ENCODE measurements at places on chromosomes 5 and 9.
A peak's percentile ranks its signal among the peaks of the same experiment; 100 is the strongest.

GRCh38 chr9:16321461-16322119 lies 548.9 kb downstream of the BNC2 start:
- peak; percentile 15 for DNase-seq

DNA sequence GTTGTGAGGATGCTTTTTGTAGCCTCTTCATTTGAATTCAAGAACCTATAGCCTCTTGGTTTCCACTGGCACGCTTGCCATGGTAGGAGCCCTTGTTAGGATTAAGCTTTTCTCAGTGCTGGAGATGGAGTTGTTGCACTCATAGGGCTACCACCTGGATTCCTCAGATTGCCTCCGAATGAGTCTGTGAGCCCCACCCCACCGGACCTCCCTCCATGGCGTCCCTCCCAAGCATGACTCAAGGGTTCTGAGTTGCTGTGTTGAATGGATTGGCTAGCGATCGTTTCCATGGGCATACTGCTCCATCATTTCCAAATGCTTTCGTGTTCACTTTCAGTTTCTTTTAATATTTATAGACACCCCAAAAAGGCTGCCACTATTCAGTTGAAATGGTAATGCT lies 69.9 kb downstream of the DAPK1 start:
- no peak for DNase-seq

DNA sequence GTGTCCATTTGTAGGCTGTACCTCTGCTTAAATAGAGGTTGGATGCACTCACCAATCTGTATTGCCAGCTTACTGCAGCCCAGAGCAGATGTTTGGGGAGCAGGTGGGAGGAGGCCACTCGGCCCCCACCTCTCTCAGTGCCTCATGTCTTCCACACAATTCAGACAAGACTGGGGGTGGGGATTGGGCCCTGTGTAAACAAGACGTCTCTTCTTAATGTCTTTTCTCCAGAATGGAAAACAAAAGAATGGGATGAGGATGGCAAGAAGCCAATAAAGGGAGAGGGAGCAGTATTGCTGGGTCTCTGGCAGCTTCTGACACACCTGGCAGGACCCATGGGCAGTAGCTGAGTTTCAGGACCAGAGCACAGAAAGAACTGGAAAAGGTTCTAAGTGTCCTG lies 64.9 kb downstream of the SIL1 start:
- DNase-seq: no peak

DNA sequence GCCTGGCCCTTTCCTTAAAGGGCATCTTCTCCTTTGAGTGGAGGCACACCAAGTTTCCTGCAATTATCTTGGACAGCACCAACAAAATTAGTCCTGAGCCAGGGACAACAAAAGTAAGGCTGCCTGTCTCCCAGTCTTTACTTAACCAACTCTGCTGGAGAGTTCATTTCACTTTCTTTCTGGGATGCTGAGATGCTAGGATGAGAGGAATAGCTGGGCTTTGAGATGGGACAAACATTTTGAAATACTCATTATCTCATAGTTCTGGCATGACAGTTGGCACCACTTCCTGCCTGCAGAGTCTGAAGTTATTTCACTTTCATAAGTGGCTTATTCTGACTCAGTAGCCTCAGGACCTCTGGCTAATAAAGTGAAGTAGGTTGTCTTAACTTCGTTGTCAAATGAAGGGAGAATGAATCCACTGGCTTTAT lies 157.0 kb downstream of the C9orf152 start:
- no peak for DNase-seq

- no peak for DNase-seq
These were observed 28.9 kb downstream of the SNX24 start for GRCh38 chr5:122874179-122874875.

DNA sequence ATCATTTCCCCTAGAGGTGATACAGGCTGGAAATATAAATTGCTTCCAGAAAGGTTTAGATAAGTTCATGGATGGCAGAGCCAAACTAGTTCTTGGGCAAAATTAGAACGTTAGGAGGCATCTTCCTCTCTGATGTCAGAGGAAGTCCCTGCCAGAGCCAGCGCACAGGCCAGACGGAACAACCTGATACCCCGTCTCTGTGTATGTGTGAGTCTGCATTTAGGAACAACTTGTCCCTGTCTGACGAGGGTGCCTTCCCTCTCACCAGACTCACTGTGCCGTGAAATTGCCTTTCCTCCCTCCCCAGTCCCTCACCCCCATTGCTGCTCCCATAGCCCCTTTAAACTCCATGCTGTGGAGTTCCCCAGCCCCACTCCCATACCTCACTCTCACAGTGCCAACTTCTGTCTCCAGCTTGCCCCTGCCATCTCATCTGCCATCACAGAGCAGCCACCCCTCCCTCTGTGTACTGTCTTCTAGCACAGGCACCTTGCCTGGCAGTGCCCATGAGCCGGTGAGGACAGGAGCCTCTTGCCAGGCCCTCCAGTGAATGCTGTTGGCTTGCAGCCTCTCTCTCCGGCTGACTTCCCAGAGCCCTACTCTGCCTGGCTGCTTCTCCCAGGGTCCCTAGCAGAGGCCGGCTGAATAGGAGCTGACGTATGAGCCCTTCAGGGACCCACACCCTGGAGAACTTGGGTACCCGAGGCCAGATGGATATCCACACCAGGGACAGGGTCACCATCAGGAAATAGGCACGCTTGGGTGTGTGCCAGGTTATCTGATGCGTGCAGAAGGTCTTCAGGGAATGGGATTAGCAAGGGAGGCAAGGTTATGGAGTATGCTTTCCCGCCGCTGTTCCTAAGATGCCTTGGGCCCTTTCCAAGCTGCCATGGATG lies 26.7 kb downstream of the UNC5A start:
- DNase-seq: no peak

- DNase-seq: no peak
These were observed 27.6 kb downstream of the IL7R start for GRCh38 chr5:35884191-35884769.

- no peak for DNase-seq
These were observed at the start of gene HMCN2 for GRCh38 chr9:130265431-130266235. HMCN2 (plus strand) TSS chr9:130265760; CDS start chr9:130265879, 119 bp downstream.

- DNase-seq: no peak
These were observed 71.4 kb upstream of the ATP10B start for GRCh38 chr5:160923411-160923810.

- DNase-seq: no peak
These were observed 82.3 kb downstream of the SECISBP2 start for GRCh38 chr9:89400403-89401116.

DNA sequence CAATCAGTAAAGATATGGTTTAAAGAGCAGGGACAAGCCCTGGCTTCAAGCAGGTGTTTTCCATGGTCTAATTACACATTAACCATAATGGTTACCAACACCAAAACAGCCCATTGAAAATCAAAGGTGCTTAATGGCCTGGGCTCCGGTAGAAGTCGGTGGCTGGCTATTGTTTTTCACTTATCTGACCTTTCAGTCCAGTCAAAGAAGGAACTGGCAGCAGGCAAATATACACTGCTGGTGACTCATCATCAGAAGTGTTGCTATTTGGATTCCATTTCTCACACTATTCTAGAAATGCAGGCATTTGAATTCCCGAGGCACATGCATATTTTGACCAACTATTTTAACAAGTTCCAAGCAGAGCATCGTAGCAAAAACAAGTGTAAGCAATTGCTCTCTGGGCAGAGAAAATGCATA lies 26.3 kb upstream of the GABRP start:
- no peak for DNase-seq

- no peak for DNase-seq
These were observed 847 bp upstream of the GABRB2 start for GRCh38 chr5:161547406-161547737.

GRCh38 chr5:88746438-88746882 lies 136.5 kb downstream of the MEF2C start:
- no peak for DNase-seq

DNA sequence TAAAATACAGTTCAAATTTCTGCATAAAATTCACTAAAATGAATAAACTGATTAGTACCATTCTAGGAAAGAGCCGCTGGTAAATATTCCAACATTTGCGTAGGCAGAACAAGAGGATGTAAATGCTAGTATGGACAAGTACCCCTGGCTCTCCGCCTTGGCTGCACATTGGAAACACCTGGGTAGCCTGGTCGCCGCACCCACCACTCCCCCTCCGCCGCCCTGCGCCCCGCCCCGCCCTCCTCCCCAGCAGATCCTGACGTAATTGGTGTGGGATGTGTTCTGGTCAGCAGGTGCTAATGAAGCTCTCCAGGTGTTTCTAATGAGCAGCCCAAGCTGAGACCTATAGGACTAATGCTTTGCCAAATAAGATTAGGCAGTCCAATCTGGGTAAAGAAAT lies 225.7 kb downstream of the FRMD3 start:
- no peak for DNase-seq

- DNase-seq: no peak
These were observed 80.4 kb downstream of the LIX1 start for GRCh38 chr5:97062046-97062445.

DNA sequence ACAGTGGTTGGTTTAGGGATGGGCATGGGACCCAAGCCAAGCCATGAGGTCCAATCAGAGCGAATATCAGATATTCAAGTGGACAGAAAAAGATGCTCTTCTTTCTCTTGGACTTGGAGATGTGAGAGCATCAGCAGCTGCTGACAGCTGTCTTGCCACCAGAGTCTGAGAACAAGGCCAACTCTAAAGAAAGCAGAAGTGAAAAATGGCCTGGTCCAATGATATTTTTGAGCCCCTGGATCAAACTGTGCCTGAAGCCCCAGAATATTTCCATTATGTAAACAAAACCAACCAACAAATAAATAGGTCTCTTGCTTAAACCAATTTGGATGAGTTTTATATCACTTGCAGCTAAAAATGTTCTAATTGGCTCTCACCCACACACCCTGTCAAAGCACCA lies 30.7 kb upstream of the JADE2 start:
- no peak for DNase-seq

DNA sequence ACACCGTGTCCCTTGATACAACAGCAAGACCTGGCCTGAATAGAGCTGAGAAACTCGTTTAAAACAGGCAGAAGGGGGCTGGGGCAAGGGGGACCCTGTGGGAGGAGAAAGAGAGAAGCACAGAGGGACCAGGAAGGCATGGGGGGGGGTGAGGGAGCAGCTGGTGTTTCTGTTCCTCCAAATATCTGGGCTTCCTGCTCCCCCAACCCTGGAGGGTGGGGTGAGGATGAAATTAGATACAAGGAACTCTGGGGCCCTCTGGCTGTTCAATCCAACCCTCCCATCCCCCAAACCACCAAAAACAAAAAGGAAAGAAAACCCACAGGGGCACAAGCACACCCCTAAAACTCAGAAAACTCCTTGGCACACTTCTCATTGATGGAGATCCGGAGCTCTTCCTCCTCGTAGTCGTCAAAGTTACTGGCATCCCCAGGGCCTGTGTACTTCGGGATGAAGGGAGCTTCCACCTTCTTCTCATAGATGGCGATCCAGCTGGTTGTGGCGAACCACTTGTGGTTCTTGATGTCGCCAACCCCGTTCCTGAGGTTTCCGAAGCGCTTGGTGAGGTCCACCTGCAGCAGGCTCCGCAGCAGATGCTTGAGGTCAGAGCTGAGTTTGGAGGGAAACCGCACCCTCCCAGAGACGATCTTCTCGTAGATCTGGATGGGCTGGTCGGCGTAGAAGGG lies 1.1 kb downstream of the PRKACG start:
- no peak for DNase-seq

DNA sequence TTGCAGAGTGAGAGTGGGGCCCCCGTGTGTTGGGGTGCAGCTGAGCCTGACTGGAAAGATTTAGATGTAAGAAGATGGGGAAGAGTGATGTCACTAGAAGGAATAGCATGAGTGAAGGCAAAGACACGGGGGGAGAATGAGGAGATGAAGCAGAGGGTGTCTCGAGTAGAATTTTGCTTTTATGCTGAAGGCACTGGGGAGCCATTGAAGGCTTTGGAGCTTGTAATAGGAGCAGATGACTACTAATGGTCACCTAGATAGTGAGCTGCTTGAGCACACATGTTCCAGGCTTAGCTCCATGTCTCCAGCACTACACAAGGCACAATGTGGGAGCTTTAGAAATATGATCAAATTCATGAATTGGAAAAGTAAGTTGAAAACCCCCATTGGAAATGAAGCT lies 32.1 kb downstream of the COL15A1 start:
- no peak for DNase-seq

- DNase-seq: no peak
These were observed 25.3 kb downstream of the IRX2 start for GRCh38 chr5:2725980-2726765.

DNA sequence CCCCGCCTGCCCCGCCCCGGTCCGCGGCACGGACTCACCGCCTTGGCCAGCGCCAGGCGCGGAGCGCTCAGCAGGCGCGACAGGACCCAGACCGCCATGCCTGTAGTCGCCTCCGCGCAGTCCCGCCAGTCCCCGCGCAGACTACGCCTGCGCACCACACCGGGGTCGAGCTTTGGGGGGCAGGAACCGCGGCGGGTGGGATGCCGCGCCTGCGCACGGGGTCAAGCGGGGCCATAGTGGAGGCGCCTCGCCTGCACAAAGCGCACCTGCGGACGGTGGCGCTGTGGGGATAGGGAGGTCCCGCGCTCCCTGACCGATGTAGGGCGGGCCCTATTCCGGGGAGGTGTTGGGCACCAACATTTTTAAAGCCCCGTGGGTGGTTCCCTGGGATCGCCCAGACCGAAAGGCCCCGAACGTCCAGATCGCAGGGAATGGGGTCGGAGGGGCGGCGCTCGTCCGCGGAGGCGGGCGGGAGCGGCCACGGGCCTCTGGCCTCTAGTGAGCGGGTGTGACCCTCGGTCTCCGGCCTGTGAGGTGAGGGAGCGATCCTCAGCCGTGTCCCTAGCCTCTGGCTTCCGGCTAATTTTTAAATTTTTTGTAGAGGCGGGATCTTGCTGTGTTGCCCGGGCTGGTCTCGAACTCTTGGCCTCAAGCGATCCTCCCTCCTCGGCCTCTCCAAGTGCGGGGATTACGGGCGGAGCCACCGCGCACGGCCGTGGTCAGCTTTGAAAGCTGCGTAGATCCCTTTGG lies 70.8 kb upstream of the LPCAT1 start:
- DNase-seq: peak; percentile 94

- no peak for DNase-seq
These were observed 30.7 kb upstream of the CORO2A start for GRCh38 chr9:98222885-98223691.

GRCh38 chr9:4084435-4084818 lies 215.4 kb downstream of the GLIS3 start:
- DNase-seq: no peak

DNA sequence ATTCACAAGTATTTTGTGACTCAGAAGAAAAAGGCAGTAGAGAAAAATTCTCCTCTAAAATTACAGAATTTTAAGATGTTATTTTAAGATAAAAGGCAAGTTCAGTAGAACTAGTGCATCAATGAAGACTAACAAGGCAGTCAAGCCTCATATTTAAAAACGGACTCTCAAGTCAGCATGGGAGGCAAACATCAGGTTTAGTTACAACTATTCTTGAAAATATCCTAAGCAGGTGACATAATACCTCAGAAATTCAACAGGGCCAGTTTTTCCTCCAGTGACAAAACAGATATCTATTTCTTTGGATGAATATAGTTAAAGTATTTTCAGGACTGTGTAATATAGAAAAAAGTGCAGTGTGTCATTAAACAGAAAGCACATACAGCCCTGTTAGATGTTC lies 194.0 kb upstream of the NMUR2 start:
- no peak for DNase-seq

DNA sequence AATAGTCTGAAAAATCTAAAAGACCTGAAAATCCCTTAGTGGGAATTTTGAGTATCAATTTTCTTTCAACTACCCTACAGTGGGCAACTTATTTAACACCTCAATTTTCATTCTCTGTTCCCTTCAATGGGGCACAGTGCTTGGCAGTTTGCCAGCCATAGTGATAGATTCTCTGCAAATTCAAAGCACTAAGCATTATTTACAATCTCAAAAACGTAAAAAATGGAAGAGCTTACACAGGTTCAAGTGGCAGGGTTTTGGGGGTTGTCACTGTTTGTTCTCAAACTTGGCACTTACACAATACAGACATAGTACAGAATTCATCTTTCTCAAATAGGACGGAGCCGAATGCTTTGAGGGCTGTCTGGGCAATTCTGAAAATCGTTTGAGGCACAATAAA lies 515.0 kb downstream of the EFNA5 start:
- no peak for DNase-seq

All from activated CD8-positive, alpha-beta memory T cell treated with anti-CD3 and anti-CD28 coated beads for 24 hours (primary cell).